ENCODE measurements at places on chromosomes 5 and 9.

GRCh38 chr9:100602342-100602801 is 24.5 kb downstream of the CAVIN4 start:
- DNase-seq: no peak

DNA sequence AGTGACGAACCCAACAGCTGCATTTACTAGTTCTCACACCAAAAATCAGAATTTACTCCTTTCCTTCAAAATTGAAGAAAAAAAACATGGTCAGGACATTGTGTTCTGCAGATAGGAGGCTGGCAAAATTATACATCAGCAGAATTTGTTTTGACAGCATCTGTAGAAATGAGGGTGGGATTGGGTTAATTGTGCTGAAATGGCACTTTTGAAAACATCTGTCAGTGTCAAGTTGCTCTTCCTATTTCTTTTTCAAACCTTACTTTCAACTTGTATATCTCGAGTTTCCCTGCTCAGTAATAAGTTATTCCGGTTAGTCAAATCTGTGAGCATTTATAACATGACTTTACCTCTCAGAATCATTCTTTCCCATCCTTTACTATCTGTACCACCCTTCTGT is 19.8 kb downstream of the WDR36 start:
- no peak for DNase-seq

DNA sequence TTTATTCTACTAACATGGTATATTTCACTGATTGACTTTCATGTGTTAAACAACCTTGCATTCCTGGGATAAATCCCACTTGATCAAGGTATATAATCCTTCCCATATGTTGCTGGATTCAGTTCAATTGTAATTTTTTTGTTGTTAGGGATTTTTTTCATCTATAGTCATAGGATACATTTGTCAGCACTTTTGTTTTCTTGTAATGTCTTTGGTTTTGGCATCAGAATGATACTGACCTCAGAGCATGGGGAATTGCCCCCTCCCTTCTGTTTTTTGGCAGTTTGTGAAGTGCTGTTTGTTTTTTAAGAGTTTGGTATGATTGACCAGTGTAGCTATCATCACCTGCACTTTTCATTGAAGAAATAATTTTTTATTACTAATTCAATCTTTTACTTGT is 176.8 kb upstream of the RASEF start:
- DNase-seq: no peak

DNA sequence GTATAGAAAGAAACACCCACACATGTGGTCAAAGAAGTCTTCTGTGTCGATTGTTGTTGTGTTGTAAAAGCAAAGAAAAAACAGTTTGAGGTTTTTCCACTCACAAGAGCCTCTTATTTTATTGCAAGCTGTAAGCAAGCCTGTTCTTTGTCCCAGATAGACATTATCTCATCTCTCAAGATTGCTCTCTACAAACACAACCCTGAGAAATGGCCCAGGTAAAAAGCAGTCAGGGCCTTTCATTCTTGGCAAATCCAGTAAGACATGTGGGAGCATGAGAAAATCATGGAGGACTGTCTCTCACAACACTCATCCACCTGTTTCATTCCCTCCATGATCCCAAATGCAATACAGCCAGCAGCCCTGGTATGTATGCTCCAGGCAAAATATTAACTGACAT is 286.6 kb upstream of the POU5F2 start:
- DNase-seq: no peak

GRCh38 chr5:74636552-74636951 is 4.0 kb downstream of the ENC1 start:
- DNase-seq: no peak

DNA sequence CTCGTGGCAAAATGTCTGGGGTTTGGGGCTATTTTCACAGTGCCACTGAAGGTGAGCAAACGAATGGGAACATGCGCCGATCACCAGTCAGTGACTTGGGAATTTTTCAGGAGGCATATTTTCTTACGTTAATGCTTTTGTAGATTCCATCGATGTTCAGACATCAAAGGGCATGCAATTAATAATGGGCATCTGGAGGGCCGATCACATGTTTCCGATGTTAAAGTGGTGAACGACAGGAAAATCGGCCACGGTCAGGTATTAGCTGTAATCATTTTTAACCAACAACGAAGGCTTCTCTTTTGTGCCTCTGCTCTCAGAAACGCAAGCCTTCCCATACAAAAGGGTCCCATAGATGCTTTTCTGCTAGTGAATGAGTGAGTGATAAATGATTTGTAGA is 155.0 kb upstream of the PITX1 start:
- no peak for DNase-seq

DNA sequence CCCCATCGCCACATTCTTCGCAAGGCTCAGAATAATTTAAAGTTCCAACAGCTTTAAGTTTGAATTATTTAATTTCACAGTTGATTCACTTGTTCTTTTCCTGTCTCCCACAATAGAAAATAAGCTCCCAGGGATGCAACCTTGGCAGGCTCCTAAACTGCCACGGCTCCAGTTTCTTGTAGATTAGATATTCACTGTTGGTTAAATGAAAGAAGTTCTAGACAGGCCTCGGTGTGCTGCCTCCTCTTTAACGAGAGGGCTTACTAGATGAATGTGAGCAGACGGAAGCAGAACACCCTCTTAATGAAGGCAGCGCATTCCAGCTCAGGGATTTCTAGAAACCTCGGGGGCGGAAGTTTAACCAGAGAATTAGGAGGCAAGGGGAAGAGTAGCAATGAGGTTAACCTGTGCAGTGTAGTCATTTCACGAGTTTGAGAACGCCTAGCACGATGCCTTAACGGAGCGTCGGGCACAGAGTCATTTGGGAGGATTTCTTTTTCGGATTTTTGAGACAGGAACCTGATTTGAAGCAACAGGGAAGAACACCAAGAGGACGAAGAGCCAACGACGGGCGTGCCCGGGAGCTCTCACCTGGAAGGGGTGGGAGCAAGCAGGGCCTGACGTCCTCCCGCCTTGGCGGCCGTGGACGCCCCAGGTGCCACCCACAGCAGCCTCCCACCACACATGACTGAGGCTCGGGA is 637 bp upstream of the SMC5 start:
- DNase-seq: no peak

GRCh38 chr5:113187906-113188305 is 211.3 kb downstream of the DCP2 start:
- no peak for DNase-seq

DNA sequence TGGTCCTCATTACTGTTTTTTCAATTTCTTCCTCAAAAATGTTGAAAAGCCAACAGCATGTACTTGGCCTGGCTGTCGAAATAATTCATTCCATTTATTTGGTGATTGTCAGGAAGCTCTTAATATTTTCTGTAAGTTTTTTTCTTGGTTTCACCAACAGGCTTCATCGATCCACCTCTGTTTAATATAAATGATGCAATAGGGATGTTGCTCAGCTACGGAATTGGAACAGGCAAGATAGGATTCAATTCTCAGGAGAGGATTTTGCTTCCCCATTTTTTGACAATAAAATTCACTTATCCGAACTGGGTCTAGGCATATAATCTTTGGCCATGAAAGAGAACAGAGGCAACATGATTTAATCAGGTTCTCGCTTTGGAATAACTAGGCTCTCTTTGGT is 30.8 kb downstream of the C5 start:
- no peak for DNase-seq

DNA sequence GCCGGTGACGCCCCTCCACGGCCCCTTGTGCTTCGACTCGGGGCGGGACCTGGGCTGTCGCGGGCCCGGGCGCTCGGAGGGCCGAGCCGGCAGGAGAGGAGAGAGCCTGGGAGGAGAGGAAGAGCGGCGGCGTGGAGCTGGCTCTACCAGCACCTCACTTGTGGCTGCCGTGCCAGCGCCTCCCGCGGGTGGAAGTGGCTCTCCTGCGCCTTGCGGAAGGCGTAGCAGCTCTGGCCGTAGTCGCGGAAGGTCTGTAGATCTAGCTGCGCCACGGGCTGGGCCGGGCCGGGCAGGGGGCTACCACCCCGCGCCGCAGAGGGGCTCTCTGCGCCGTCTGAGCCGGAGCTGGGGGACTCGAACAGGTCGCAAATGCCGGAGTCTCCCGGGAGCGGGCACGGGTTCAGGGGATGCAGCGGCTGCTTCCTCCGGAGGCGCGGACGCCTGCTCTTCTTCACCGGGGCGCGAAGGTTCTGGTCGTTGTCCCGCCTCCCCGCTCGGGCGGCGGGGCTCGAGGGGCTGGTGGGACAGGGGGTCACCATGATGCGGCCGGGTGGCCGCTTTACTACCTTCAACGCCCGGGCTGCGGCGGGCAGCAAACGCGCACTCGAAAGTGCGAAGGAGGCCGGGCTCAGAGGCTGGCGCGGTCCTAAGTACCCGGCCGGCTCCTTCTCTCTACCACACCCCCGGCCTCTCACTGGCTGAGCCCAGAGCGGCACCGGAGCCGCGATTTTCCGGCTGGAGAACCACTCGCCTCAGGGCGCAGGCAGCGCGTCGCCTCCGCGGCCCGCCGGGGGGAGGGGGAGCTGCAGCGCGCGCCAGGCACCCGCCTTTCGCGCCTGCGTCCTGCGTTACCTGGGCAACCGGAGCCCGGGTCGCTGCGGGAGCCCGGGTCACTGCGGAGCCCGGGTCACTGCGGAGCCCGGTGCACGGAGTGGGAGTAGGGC is at the start of gene CCNO:
TSS of gene CCNO (minus strand) at position 624 of the 944 bp plus-strand sequence. CDS start at position 539, 85 bp downstream.
- peak; percentile 46 for DNase-seq

GRCh38 chr5:170427672-170428236 is 38.6 kb upstream of the KCNMB1 start:
- no peak for DNase-seq

DNA sequence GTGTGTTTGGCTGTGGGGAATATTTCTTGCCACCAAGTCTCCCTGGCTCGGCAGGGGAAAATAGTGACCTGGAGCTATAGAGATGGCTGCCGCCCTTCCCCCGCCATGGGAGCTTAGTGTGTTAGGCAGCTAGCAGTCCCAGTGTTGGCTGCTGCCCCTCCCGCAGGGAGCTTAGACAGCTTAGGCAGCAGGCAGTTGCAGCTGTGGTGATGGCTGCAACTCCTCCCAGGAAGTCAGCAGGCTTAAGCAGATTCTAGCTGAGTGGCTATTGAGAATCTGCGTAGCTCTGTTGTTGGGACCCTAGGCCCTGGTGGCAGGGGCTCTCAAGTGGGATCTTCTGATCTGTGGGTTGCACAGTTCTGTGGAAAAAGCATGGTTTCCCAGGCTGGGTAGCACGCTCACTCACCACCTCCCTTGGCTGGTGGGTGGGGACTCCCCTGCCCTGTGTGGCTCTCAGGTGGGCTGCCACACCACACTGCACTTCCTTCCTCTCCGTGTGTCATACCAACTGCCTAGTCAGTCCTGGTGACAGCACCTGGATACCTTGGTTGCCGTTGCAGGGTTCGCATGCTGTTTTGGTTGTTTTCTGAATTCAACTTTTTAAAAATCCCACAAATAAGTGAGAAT is 9.3 kb downstream of the OR1N2 start:
- no peak for DNase-seq

GRCh38 chr9:112288029-112288428 is 45.4 kb downstream of the PTBP3 start:
- DNase-seq: no peak

- no peak for DNase-seq
Measured at GRCh38 chr5:92713335-92713743, 867.7 kb downstream of the NR2F1-AS1 start.

GRCh38 chr5:73974871-73975360 is 348.9 kb downstream of the ARHGEF28 start:
- DNase-seq: no peak

GRCh38 chr5:173714551-173715428 is 98.3 kb upstream of the BOD1 start:
- no peak for DNase-seq

DNA sequence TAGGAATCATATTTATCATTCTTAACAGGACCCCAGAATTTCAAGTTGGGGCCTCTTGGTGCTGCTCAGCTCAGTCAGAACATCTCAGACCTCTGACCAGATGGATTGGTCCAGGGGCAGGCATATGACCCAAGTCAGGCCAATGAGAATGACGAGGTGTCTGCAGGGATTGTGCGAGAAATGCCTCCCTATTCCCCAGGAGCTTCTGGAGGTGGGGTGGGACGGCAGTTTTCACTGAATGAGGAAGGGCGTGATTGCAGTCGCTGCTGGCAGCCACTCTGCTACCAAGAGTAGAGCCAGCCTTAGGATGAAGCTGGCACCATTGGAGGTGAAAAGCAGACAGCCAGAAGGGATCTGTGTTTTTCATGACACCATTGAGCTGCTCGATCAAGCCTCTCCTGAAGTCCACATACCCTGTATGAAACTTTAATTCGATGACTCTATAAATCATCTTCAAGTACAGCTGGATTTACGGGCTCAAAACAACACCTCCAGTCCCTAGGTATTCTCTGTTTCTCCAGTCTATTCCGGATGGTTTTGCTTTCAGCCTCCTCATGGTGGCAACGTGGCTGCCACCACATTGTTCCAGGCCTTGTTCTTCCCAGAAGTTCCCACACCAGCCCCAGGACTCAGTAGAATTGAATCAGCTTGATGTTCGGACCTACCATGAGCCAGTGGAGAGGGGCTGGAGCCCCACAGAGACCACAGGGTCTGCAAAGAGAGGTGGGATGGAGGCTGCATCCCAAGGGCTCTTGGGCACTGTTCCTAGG is 70.2 kb upstream of the ADAMTS2 start:
- no peak for DNase-seq

- DNase-seq: no peak
Measured at GRCh38 chr9:95551406-95551805, 34.6 kb upstream of the PTCH1 start.

GRCh38 chr9:78149702-78150291 is 86.1 kb upstream of the CEP78 start:
- no peak for DNase-seq

DNA sequence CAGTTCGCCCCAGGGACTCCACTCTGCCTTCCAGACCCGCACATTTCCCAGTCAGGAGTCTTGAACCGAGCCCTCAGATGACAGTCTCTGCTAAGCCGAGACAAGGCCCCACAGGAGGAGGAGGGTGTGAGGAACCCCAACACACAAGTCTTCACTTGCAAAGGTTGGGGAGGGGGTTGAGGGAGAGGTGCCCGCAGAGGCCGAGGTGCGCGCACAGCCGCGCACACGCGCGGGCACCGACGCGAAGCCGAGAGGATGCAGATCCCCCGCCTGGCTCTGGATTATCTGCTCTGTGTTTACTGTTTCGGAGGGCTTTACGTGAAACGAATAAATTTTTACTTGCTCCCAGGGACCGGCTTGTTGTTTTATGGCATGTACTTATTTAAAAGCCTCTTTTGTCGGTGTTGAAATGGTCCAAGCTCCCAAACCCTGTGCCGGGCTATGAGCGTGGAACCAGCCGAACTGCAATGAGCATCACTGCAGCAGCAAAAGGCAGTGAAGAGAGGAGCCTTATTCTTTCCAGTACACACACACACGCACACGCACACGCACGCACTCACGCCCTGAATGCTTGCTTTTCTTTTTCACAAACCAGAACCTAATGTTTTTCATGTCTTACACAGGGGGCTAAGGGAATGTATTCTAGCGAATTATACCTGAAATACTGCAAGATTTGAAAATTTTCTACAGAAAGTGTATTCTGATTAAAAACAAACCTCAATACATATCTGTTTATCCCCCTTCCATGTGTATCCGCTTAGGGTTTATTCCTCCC is 297.7 kb downstream of the PARP8 start:
- no peak for DNase-seq

GRCh38 chr5:55484531-55484930 is 50.2 kb downstream of the PLPP1 start:
- DNase-seq: no peak

- DNase-seq: no peak
Measured at GRCh38 chr5:36949593-36949992, 73.0 kb downstream of the NIPBL start.

GRCh38 chr9:133050781-133051180 is 11.0 kb upstream of the CEL start:
- no peak for DNase-seq
